ENCODE measurements at places on chromosomes 1 and 21. TPM values are rescaled to one million over a fixed set of nuclear protein-coding genes. Genes with fewer than 3 reads are reported as not detected.

The CD48 gene
- total RNA-seq, result 325 TPM

DNA sequence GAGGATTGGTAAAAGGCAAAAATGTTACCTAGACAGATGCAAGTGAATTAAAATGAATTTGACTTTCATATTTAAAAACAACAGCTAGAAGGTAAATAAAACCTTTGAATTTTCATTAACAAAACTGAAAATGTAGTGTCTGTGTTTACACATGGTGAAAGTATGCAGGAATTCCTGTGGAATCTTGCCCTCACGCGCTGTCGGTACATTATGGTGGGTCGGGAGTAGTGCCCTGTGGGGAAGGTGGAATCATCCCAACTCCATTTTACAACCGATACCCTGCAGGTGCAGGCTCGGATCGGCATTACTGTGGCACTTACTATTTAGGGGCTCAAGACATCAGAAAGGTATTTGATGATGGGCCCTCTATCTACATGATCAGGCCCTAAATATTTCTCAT is 197.2 kb upstream of the MAP1LC3C start:
- no peak overlapping the region for H3K4me3 ChIP-seq
- H3K27me3 ChIP-seq, result no peaks in the 10 kb centered on the region
- H3K36me3 ChIP-seq, result no peaks in the 10 kb centered on the region
- DNase-seq, result no peak
- no peaks in the 10 kb centered on the region for H3K4me1 ChIP-seq

The HMCN1 gene
- total RNA-seq, result 0.05 TPM

The PM20D1 gene
- total RNA-seq, result 0.55 TPM

DNA sequence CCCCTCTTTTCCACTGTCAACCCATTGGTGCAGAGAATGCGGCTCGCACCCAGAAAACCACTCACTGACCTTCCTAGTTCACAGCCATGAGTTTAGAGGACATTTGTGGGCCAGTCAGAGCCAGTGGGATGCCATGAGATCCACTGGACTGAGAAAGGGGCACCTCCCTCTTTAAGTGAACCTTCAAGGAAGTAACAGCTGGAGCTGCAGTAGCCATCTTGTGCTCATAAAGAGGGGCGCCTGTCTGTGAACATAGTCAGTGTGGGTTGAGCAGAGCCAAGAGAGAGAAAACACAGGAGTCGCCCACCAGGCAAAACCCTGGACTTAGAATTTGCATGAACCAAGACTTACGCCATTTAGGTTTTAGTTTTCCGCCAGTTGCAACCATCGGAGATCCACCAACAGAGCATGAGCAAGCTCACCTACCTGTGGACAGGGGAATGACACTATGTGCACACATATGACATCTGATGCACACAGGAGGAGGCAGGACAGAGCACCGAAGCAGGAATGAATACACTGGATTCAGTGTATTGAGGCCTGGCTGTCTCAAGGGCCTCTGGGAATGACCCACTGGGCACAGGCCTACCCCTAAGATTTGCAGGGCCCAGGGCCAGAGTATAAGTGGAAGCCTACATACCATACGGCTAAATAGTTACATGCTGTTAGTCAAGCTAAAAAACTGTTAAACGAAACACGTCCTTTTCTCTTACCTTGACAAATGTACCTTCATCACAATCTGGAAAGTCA is 151.6 kb downstream of the GRIK3 start:
- DNase-seq, result peak; percentile 16
- peaks cover under 1% of the 10 kb centered on the region for H3K27me3 ChIP-seq
- no peaks in the 10 kb centered on the region for H3K4me1 ChIP-seq
- no peak overlapping the region for H3K4me3 ChIP-seq
- no peak overlapping the region for H3K27ac ChIP-seq

- H3K36me3 ChIP-seq, result peaks cover 5% of the 10 kb centered on the region
- peak overlapping the region; percentile 32 for H3K4me3 ChIP-seq
- H3K27ac ChIP-seq, result peak overlapping the region; percentile 9
- peaks cover 43% of the 10 kb centered on the region for H3K4me1 ChIP-seq
- peak; percentile 39 for DNase-seq
- no peaks in the 10 kb centered on the region for H3K27me3 ChIP-seq
Measured at GRCh38 chr1:147549526-147549925, 8.2 kb downstream of the BCL9 start.

DNA sequence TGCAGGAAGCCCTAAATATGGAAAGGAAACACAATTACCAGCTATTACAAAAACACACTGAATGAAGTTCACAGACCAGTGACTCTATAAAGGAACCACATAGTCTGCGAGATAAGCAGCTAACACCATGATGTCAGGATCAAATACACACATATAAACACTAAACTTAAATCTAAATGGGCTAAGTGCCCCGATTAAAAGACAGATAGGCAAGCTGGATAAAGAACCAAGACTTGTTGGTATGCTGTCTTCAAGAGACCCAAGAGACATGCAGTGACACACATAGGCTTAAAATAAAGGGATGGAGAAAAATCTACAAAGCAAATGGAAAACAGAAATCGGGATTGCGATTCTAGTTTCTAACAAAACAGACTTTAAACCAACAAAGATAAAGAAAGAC is 121.9 kb downstream of the SLC5A9 start:
- no peaks in the 10 kb centered on the region for H3K27me3 ChIP-seq
- no peaks in the 10 kb centered on the region for H3K4me1 ChIP-seq
- no peak for DNase-seq

DNA sequence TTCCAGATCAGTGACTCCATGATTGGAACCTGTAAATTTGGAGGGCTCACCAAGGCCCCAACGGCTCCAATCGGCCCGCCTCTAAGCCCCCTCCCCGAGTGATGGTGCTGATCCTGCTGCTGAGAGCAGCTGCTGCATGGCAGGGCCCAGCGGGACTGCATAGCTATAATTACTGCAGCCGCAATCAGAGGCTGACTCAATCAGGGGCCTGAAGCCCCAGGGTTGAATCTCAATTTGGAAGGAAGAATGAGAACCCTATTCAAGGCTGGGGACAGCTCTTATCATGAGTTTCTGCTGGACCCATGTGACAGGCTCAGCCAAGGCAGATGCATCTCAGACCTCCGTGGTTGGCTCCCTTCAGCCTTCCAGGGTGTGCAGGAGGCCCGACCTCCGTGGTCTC is 42.8 kb upstream of the MAGOH start:
- H3K4me1 ChIP-seq, result no peaks in the 10 kb centered on the region
- H3K27ac ChIP-seq, result peak overlapping the region; percentile 52
- no peaks in the 10 kb centered on the region for H3K27me3 ChIP-seq
- H3K4me3 ChIP-seq, result no peak overlapping the region
- no peak for DNase-seq
- peaks cover 42% of the 10 kb centered on the region for H3K36me3 ChIP-seq

The FOXO6 gene
- total RNA-seq, result 0.31 TPM

DNA sequence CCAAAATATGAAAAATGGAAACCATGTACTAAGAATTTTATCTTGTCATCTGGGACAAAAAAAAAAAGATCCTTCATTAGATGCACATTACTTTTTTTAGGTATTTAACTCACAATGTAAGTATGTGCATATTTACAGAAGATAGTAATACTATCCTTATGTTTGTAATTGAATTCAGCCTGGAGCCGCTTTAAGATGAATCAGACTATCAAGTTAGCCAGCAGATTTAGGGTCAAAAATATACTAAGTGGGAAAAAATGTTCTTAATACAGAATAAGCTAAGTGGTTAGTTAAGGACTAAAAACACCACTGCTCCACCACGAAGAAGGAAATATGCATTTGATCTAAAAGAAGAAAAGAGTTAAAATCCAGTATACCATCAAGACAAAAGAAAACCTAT is 49.1 kb downstream of the DSCAM start:
- no peak overlapping the region for H3K27ac ChIP-seq
- H3K4me3 ChIP-seq, result no peak overlapping the region
- H3K36me3 ChIP-seq, result no peaks in the 10 kb centered on the region
- no peaks in the 10 kb centered on the region for H3K27me3 ChIP-seq
- DNase-seq, result no peak
- H3K4me1 ChIP-seq, result no peaks in the 10 kb centered on the region

The DENND2D gene
- 275 TPM for total RNA-seq

DNA sequence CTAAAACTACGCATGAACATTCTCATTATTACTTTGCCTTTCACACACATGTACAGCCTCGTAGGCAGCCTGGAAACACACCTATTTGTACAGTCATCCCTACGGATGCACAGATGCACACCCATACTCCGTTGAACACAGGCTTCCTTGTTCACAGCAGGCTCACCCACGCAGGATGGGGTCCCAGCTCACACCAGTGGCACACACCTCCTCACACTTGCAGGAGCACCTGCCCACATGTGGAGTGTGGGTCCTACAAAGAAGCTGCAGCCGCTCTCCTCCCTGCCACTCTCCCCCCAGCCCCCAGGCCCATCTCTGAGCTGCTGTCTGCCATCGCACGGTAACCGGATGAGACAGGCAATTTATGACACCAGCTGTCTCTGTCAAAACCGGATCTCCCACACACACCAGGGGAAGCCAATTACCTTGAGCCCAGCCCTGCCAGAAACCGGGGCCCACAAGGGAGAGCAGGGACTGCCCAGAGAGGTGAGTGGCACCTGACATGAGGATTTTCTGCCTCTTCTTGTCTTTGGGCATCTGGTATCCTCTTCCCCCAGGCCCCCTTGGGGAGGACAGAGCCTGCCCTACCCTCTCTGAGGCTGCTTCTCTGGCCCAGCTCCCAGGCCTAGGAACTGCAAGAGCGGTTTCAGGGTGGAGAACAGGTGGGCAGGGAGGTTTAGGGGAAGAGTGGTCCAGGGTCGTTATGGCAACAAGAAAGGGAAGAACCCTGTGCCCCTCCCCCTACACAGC is 175.4 kb downstream of the IGSF21 start:
- H3K4me1 ChIP-seq, result no peaks in the 10 kb centered on the region
- DNase-seq, result no peak
- peaks cover 2% of the 10 kb centered on the region for H3K27me3 ChIP-seq
- H3K4me3 ChIP-seq, result no peak overlapping the region

The CYP4A22 gene
- total RNA-seq, result not detected

DNA sequence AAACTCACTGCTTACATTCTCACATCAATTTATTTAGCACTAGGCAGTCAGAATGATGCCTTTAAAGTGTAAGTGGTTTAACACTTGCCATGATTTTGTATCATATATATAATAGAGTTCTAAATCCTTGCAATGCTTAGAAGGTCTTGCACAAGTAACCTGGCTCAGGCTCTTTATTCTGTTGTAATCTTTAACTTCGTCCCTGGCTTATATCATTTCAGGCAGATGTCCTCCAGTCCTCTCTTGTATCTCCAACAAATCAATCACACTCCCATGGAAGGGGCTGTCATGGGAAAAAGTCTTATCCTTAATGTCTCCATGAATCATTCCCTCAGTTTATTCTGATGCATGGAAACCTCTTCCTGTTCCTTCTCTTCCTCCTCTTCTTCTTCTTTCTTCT is 841.6 kb upstream of the B3GALT2 start:
- H3K27me3 ChIP-seq, result no peaks in the 10 kb centered on the region
- no peaks in the 10 kb centered on the region for H3K36me3 ChIP-seq
- H3K4me1 ChIP-seq, result no peaks in the 10 kb centered on the region

The GUK1 gene
- 344 TPM for total RNA-seq

The FLG2 gene
- total RNA-seq, result not detected

DNA sequence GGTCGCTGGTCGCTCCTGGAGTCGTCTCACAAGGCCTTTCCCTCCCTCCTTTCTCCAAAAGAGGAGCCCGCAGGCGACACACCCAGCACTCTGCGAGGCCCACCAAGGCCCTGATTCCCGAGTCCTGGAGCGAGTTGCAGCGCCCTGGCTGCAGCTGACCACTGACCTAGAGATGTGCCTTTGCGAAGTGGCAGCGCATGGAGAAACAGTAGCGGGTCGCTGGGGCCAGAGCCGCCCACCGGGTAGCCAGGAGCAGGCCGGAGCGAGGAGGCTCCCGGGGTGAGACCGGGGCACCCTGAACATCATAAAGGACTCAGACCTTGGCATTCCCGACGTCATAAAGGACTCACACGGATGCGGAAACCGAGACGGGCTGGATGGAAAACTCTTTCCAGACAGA is 10.3 kb upstream of the NBPF11 start:
- DNase-seq, result no peak
- H3K4me1 ChIP-seq, result peaks cover 8% of the 10 kb centered on the region
- H3K27me3 ChIP-seq, result peaks cover 38% of the 10 kb centered on the region
- no peak overlapping the region for H3K27ac ChIP-seq
- no peaks in the 10 kb centered on the region for H3K36me3 ChIP-seq

GRCh38 chr1:97920276-97920831 is 480 bp downstream of the DPYD start:
- H3K4me3 ChIP-seq, result peak overlapping the region; percentile 92
- peaks cover 48% of the 10 kb centered on the region for H3K4me1 ChIP-seq
- no peak for DNase-seq
- H3K27ac ChIP-seq, result peak overlapping the region; percentile 95
- H3K36me3 ChIP-seq, result peaks cover 16% of the 10 kb centered on the region

- no peak overlapping the region for H3K4me3 ChIP-seq
- H3K36me3 ChIP-seq, result no peaks in the 10 kb centered on the region
- H3K4me1 ChIP-seq, result peaks cover 19% of the 10 kb centered on the region
- peaks cover 33% of the 10 kb centered on the region for H3K27me3 ChIP-seq
Measured at GRCh38 chr1:112721966-112722524, 6.9 kb upstream of the PPM1J start.

The CYP4B1 gene
- total RNA-seq, result not detected

The MROH7 gene
- total RNA-seq, result not detected

DNA sequence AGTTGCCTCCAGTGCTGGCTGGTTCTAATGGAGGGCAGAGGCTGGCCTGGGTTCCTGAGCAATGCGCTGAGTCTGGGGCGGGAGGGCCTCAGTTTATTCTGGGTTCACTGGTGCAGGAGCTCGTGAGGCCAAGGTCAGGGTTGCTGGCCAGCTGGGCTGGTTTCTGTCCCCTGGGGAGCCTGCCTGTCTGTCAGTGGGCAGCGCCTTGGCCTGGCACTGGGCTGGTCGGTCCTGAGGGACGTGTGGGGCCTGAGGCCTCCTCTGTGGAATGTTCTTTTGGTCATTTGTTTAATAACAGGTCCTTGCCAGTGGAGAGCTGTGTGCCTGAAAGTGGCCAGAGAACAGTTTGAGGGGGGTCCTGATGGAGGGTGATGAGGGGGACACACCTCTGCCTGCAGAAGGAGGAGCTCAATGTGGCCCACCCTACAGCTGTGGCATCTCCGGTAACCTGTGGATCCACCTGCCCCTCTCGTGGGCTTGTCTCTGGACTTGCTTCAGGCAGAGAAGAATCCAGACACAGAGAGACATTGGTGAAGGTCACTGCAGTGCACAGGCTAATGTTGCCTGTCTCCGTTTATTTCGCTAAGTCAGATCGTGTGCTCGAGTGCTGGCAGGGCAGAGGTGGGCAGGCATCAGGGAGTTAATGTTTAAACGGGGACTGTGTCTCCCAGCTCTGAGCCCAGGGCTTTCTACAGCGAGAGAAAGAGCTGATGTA is 34.6 kb downstream of the COQ8A start:
- H3K4me1 ChIP-seq, result no peaks in the 10 kb centered on the region
- H3K36me3 ChIP-seq, result peaks cover 5% of the 10 kb centered on the region
- H3K27ac ChIP-seq, result no peak overlapping the region
- no peak for DNase-seq
- H3K4me3 ChIP-seq, result no peak overlapping the region

- no peaks in the 10 kb centered on the region for H3K27me3 ChIP-seq
- no peak overlapping the region for H3K27ac ChIP-seq
- no peak for DNase-seq
- H3K4me3 ChIP-seq, result no peak overlapping the region
Measured at GRCh38 chr1:246427611-246428010, 79.5 kb downstream of the SMYD3 start.

The IL20 gene
- total RNA-seq, result not detected

The ABCD3 gene
- total RNA-seq, result 25.0 TPM

GRCh38 chr1:76950306-76950705 is 83.0 kb downstream of the ST6GALNAC5 start:
- H3K4me3 ChIP-seq, result no peak overlapping the region
- H3K36me3 ChIP-seq, result no peaks in the 10 kb centered on the region
- peaks cover 2% of the 10 kb centered on the region for H3K27me3 ChIP-seq
- H3K27ac ChIP-seq, result no peak overlapping the region
- H3K4me1 ChIP-seq, result no peaks in the 10 kb centered on the region

The SLFNL1 gene
- total RNA-seq, result 0.29 TPM

The VASH2 gene
- total RNA-seq, result 0.21 TPM

The CELA3A gene
- not detected for total RNA-seq

Measured in activated CD8-positive, alpha-beta T cell treated with anti-CD3 and anti-CD28 coated beads, Interleukin-2, amount 10 ng/mL, durations not matched to agents 7 days and 5 days (primary cell).